IMR-90 (cell line): ENCODE measurements at places on chromosomes 3 and 15.

- DNase-seq, result no peak
These were observed 65.6 kb upstream of the CHRNA7 start for GRCh38 chr15:31964586-31965307.

GRCh38 chr3:136109499-136109898, 86.6 kb downstream of the MSL2 start:
- no peak for DNase-seq

GRCh38 chr3:58281069-58281468, 25.0 kb upstream of the RPP14 start:
- no peak for DNase-seq

- no peak for DNase-seq
These were observed 56.3 kb downstream of the HMG20A start for GRCh38 chr15:77476995-77477394.
